Substantia nigra (tissue), 51 donors: ENCODE measurements at places on chromosomes 7 and 10.
A peak's percentile ranks its signal among the peaks of the same experiment; 100 is the strongest.

DNA sequence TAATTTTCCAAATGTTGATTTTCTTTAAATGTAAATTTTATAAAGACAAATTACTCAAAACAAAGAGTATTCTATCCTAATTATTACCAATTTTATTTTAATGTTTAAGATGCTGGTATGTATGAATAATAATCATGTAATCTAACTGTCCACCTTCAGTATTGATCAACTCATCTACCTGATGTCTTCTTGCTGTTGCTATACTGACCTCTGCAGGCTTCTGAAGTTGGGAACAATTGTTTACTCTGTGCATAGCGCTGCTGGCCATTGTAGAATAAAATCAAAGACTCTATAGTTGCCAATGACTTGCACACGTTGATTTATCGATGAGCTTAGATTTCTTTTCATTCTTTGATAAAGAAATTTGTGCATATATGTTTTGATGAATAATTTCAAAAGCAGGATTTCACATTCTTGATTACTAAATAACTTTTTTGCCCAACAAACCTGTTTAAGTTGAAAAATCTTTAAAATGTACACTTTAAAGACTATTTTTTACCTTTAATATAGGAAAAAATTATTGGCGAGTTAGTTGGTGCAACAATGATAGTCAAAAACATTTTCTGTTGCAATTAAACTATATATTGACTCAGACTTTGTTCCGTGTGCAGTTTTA, 282.3 kb downstream of the TFEC start:
- no peak for DNase-seq

DNA sequence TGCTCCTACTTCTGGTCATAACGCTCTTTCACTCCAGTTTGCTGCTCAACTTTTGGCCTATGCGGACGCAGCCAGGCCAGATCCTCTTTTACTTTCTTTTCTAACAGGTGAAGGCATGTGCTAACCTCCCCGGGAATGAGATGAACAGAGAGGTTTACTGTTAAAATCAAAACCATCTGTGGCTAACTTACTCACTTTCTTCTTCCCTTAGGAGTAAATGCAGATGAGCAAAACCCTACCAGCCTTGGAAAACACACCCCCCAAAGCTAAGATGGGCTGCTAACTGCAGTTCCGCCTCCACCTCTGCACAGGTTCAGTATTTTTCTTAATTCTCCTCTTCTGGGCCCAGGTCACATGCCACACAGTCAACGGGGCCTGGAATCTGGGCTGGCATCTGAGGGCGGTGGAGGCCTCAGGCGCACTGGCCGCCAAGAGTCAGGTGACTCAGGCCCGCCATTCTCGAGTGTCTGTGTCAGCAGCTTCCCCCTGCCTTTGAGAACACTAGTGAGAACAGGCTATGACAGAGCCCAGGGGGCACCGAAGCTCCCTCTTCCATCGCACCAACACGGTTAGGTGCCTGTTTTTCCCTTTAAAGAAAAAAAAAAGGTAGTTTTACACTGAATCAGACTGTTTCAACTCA, 11.1 kb downstream of the FAM53B start:
- DNase-seq, result peak; percentile 36

DNA sequence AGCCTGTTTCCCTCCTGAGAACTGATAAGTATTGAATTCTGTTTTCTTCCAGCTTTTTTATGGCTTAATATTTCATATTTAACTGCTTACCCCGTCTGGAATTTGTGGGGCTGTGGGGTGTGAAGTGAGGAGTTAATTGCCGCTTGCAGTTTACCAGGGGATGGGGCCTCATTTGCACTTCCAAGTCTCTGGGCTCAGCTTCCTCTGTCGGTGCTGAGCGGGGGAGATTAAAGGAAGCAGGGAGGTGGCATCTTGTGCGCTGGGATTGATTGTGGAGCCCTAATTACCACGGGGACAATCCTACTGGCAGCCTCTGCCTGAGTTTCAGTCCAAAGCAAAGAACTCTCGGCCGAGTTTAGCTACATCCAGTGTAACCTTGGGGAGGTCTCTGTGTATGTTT, 33.4 kb downstream of the ELFN1 start:
- DNase-seq, result no peak

- no peak for DNase-seq
Observed at GRCh38 chr7:542713-543500, 23.3 kb upstream of the PDGFA start.

GRCh38 chr7:5774790-5775189, 6.7 kb downstream of the RNF216 start:
- no peak for DNase-seq

DNA sequence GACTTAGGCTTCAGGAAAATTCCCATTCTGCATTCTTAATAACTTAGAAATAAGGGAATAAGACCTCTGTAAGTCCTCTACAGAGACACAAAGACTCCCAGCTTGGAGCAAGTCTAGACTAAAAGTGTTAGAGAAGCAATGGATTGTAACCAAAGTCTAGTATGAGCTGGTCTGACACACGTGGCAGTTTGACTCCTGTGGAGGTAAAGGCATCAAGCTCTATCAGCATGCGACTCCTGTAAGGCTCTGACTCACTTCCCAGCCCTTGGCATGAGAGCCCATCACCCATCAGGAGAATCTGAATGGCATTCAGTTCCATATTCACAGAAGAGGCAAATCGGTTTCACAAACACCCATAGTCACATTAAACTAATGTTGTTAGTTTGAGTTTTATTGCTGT, 4.4 kb upstream of the VSTM4 start:
- no peak for DNase-seq

DNA sequence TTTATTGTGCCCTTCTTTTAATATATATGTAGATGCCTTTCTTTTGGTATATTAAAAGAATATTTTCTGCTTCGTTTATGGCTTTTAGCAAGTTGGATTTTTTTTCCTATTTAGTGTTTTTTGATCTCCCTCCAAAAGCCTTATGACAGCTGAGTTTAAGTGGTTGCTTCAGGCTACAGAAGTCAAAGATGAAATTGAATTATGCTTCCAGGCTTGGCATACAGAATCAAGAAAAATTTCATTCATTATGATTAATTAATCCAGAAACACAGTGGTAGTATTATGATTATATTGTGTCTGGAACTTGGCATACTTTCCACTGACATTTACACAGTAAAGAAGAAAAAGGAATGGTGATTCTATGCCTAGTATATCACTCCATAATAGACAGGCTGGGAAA, 63.8 kb upstream of the SEM1 start:
- no peak for DNase-seq

DNA sequence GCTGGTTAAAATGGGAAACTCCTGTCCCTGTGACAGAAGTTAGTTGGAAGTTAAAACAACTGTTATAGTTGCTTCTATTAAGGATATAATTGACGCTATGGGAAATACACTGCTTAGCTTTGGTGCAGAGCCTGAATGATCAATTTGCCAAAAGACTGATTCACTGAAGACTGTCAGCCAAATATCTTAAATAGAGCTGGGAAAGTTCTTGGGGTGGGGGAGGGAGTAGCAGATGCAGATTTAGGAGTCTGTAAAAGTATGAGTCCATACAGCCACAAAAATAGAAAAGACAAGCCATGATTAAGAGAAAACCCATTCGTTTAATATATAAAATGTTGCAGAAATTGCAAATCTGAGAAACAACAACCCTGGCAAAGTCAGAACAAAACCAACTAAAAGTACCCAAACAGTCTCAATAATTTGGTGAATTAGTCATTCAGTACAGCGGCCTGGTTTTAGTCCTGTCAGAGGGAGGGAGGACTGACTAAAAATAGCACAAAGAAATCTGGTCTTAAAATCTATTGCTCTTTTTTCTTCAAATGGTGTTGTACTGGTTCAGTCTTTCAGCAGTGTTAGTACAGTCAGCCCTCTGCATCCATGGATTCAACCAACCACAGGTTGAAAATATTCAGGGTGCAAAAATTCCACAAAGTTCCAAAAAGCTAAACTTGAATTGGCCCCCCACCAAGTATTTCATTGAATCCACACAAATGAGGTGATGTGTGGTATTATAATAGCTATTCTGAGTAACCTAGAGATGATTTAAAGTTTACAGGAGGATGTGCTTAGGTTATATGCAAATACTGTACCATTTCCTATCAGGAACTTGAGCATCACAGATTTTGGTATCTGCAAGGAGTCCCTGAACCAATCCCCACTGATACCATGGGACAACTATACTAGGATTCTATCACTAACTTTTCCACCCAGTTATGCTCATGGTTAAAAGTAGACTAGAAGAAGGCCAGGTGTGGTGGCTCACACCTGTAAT, 30.0 kb downstream of the STK17A start:
- DNase-seq, result no peak

- no peak for DNase-seq
Observed at GRCh38 chr7:91436655-91437054, 172.4 kb downstream of the FZD1 start.

DNA sequence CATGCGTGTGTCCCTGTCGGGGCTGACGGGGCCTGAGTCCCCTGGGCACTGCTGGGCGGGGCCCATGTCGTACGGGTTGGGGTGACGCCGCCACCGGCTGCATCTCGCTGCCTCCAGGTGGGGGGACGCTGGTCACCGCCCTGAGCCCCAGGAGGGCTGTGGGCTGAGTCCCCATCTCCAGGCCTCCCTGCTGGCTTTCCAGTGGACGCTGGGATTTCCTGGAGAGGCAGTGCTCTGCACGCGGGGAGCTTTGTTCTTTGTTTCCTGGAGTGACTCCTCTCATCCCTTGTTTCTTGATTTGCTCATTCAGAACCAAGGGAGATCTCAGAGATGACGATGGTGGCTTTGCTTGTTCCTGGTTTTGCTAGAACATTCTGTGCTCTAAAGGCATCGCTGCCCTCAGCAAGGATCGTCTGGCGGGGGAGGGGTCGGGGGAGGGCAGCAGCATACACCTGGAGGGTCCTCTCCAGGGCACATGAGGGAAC, 21.0 kb downstream of the PWWP2B start:
- no peak for DNase-seq

DNA sequence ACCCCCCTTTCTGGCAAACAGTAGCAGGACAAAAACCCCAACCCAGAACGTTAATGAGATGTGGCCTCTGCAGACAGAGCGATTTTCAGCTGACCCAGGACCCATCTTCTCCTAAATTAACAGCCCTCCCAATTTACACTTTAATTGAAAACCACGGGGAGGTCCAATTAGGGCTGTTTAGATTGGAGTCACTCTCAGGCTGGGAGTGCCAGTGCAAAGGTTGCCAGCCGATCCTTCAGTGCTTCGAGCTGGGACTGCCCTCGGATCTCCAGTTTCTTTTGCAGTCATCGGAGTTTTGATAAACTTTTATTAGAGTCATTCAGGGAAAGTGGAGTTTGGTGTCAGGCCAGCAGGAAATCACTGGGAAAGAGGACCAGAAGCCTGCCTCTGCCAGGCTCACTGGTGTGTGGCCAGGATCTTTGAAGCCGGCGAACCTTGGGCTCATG, 108.0 kb downstream of the DOCK1 start:
- DNase-seq, result no peak

GRCh38 chr10:61160253-61160652, 216.3 kb upstream of the RHOBTB1 start:
- DNase-seq, result no peak

DNA sequence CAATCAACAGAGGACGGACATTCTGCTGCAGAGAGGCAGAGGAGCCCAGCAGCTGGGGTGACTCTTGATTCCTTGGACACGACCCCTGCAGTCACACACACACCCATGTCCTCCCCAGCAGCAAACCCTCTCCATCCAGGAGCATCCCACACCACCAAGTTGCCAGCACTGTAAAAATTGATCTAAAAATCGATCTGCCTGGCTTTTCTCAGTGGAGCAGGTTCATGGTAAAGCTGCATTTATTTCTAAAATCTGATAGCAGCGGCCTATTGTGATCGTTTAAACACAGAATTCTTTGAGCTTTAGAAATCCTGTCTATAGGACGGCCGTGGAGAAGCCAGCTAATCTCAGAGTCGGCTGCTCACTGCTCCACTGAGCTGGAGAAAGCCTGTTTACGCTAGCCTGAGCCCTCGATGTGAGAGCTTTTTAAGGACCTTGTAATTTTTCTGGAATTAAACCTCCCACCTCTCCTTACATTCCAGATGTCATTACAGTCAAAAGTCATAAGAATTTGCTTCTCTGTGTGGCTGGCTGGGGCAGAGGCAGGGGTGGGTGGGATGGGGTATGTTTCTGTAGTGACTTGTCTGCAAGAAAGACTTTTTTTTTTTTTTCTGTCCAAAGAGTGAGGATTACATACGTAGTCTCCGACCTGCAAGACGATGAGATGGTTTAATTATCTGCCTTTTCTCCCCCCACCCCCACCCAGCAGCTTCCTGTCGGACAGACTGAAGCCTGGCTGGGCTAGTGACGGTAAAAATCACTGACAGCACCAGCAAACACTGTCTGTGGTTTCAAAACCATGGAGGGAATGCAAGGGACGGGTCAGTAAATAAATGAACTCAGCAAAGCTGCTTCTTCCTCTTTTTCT, 31.6 kb downstream of the TRIM8 start:
- no peak for DNase-seq

DNA sequence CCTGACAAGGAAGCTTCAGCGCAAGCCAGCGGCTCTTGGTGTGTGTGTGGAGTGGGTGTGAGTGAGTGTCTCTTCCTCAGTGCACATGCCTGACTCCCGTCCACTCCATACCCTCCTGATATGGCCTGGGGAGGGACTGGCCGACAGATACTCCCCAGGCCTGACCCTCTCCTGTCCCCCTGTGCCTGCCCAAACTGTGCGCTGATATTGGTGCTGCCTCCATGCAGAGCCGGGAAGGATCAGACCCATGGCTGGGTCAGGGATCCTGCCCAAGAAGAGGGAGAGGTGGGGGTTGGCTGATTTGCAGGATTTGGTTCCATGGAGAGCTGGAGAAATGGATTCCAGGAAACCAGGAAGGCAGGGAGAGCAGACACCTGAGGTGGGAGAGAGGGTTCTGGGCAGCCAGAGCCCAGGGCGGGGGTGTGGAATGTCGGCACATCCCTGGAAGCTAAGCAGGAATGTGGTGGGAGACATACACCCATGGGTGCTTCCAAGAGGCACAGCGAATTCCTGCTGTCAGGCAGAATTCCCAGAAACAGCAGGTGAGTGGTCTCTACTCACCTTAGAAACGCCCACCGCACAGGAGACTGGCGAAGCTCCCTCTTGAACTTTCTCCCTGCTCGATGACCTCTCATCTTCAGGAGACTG, 6.3 kb downstream of the CALML5 start:
- no peak for DNase-seq

DNA sequence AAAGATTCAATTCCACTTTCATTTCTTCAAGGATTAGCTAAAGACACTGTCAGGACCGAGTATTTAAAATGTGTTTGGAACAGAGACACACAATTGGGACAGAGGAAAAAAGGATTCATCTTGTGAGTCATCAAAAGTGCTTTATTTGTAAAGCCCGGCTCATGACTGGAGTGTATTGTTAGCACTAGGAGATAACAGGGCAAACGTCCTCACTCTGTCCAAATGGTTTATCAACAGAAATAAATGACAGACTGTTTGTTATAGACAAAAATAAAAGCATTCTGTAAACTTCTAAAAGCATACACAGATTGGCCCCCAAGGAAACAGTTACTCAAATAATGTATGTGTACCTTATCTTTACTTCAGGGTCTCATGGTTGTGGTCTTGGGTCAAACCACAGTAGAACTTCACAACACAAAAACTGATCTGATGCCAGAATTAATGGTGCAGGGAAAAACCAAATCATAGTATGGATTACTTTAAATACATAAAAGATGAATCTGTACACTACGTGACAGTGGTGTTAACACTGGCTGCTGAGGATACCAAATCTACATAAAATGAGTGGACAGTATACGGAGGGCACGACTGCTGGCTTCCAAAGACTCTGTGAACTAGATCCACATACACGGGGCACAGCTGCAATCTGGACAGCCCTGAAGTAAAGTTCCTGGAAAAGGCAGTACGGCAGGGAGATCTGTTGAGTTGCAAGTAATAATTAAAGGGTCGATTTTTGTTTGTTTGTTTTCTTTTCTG, 179.4 kb downstream of the PIP4K2A start:
- DNase-seq, result peak; percentile 11

- no peak for DNase-seq
Observed at GRCh38 chr7:44348300-44348699, 22.9 kb upstream of the CAMK2B start.

- DNase-seq, result no peak
Observed at GRCh38 chr10:21661935-21662334, 127.9 kb downstream of the MLLT10 start.
